ENCODE measurements at places on chromosomes 3 and 15. TPM values are rescaled to one million over a fixed set of nuclear protein-coding genes. Genes with fewer than 3 reads are reported as not detected.

DNA sequence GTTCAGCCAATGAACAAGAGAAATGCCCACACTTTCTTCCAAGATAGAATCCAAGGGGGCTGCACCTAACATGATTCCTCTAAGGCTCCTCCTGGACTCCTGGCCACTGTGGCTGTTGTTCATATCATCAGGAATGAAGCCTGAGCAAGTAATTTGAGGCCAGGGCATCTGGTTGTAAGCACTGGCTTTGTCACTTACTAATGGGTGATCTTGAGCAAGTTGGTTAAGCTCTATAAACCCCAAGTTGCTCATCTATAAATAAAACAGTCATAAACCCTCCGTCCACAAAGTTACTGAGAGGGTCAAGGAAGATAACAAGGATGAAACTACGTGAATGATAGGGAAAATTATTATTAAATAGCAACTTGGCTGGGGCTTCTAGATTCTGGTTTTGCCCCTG, 58.3 kb downstream of the CDC25A start:
- no peak for DNase-seq

GRCh38 chr15:71114887-71115566, at the start of gene THSD4:
THSD4 (plus strand) TSS chr15:71115471.
- peak; percentile 80 for DNase-seq

DNA sequence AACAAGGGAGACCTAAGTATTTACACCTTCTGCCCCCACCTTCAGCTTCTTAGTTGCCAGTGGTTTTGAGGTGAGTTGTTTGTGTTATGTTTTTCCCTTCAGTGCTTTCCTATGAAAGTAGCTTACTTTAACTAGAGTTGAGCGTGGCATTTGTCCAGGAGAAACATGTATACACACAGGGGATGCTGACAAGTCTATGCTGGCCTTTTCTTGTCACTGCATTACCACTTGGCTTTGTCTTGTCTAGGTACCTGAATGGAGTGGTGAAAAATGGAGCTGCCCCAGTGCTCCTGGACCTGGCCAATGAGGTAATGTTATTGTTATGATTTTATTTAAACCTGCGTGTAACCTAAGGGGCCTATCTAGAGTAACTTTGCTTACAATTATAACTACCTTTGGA, 74.4 kb downstream of the CDIN1 start:
- DNase-seq = no peak

DNA sequence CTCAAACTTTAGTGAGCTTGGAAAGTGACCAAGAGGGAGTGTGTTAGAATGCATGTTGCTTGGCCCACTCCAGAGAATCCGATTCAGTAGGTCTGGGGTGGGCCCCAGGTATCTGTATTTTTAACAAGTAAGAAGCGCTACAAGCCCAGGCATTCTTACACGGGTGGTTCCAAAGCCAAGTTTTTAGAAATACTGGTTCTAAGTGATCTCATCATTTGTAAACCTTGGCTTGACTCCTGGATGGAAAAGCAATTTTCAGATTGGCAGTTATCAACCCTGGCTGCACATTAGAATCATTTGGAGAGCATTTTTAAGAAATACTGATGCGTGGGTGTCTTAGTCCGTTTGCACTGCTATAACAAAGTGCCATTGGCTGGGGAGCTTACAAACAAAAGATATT, 27.3 kb upstream of the ST8SIA2 start:
- no peak for DNase-seq

DNA sequence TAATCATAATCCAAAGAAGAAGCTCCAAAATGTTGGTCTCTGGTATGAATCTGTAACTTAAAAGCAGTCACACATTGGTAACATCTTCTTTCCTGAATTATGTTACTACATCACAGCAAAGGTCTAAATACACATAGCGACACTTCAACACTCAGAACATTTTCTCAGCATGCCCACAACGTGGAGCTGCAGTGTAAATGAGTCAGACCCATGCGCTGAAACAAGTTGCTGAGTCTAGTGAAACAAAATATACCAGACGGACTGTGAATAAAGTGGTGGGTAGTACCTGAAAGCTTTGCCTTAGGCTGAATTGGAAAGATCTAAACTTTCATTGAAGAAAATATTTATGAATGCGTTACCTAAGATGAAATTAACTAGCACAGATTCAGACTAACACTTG, 33.2 kb upstream of the GOLGA8B start:
- DNase-seq = no peak

GRCh38 chr3:125003369-125003853, 52.4 kb downstream of the HEG1 start:
- no peak for DNase-seq

GRCh38 chr3:72636969-72637597, 211.2 kb downstream of the SHQ1 start:
- DNase-seq = no peak

DNA sequence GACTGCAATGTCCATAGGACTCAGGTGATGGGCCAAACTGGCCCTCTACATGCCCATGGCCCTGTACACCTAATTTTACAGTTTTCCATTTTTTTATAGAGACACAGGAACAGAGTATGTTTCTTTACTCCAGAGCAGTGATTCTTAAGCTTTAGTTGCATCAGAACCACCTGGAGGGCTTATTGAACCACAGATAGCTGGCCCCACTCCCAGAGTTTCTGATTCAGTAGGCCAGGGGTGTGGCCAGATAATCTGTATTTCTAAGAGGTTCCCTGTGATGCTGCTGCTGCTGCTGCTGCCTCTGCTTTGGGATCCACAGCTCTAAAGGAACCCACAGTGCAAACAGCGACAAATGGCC, 5.1 kb downstream of the RBP1 start:
- no peak for DNase-seq

Gene FBXW12
- total RNA-seq = 1.6 TPM

Gene GPR62
- total RNA-seq = 0.41 TPM

Gene MNS1
- total RNA-seq = 1.2 TPM
